ENCODE measurements at places on chromosomes 6 and 20. TPM values are rescaled to one million over a fixed set of nuclear protein-coding genes. Genes with fewer than 3 reads are reported as not detected.

TTLL9 gene
- total RNA-seq, result not detected

FERMT1 gene
- 0.23 TPM for total RNA-seq

DNA sequence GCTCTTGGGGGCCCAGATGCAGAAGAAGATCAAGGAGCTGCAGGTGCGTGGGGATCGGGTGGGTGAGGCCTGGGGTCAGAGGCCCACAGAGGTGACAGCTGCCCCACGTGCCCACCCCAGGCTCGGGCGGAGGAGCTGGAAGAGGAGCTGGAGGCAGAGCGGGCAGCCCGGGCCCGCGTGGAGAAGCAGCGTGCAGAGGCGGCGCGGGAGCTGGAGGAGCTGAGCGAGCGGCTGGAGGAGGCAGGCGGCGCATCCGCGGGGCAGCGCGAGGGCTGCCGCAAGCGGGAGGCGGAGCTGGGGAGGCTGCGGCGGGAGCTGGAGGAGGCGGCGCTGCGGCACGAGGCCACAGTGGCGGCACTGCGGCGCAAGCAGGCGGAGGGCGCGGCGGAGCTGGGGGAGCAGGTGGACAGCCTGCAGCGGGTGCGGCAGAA is 41.5 kb downstream of the MYH7B start:
- DNase-seq, result no peak

GRCh38 chr6:157427969-157428368 is 47.0 kb downstream of the ZDHHC14 start:
- DNase-seq, result no peak

DPPA5 gene
- total RNA-seq, result not detected

ACTL10 gene
- 0.20 TPM for total RNA-seq

DNA sequence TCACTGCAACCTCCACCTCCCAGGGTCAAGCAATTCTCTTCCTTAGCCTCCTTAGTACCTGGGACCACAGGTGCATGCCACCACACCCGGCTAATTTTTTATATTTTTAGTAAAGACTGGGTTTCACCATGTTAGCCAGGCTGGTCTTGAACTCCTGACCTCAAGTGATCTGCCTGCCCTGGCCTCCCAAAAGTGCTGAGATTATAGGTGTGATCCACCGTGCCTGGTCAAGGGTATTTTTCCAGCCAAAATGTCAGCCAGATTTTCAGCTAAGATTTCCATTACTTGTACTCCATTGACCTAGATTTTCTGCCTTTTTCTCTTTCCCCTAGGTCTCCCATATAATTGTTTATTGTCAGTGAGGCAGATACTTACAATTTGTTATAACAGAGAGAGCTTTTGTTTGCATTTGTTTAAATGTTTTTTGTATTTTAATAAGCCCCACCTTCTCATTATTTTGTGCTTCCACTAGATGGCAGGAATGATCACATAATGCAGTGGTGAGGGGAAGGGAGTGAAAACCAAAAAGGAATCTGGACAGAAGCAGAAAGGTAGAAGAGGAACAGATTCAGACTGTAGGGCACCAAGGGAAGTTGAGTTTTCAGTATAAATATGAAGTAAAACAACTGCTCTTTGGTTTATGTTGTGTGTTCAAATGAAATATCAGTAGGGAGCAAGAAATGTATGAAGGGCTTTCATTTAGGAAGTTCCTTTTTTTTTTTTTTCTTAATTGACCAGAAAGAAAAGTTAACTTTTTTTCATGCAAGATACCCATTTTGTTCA is 29.7 kb downstream of the RPF2 start:
- DNase-seq, result no peak

GRCh38 chr20:43189554-43190331 is at the start of gene PTPRT:
Gene PTPRT (minus strand): TSS chr20:43189906. CDS start chr20:43189733, 173 bp downstream.
- no peak for DNase-seq

DNA sequence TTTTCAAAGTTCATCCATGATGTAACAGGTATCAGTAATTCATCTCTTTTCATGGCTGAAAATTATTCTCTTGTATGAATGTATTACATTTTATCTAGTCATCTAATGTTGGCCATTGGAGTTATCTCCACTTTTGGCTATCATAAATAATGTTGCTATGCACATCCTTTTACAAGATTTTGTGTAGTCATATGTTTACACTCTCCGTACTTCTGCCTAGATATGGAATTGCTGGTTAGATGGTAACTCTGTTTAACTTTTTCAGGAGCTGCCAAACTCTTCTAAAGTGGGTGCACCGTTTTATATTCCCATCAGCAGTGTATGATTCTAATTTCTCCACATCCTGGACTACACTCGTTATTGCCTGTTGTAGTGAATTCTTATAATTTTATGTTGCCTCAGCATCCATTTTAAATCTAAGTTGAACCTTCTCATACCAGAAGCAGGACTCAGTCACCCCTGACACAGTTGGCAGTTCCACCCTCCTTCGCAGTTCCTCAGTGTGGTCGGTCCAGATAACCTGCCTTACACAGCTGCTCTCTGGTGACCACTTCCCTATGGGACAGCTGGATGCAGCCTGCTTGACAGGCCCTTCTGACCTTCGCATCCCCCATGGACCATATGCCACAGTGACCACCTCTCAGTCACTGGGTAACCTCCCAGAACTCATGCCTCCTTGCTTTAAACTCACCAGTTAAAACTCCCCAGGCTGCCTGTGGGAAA is 33.9 kb downstream of the KIZ start:
- DNase-seq, result no peak

EYS gene
- 1.3 TPM for total RNA-seq

DNA sequence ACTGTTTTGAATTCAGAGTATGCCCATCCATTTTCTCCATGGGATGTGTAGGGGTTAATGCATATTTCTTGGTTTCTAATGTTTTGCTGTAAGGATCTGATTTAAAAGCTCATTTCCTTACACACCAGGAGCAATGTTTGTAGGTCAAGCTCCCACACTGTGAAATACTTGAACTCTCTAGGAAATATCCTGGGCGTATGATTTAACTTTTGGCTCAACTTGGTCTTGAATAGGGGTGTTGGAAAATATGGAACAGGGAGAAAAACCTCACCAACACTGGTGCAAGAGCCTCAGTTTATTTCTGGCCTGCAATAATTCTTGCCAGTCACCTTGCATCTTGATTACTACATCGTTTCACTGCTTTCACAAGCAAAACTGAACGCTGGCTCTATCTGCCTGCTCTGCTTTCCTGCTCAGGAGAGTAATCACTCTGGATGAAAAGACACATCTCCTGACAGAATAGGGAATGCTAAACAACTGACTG is 25.1 kb upstream of the RFPL4B start:
- no peak for DNase-seq

GRCh38 chr20:60040471-60041162 is 82.4 kb downstream of the CDH26 start:
- no peak for DNase-seq

- peak; percentile 18 for DNase-seq
These were observed 116.4 kb downstream of the TOX2 start for GRCh38 chr20:44031001-44031574.

GRCh38 chr6:31267651-31268368 is 4.1 kb downstream of the HLA-C start:
- no peak for DNase-seq

- DNase-seq, result peak; percentile 19
These were observed 108.4 kb downstream of the SCML4 start for GRCh38 chr6:107715550-107716321.

ANKRD66 gene
- not detected for total RNA-seq

SDCBP2 gene
- 6.4 TPM for total RNA-seq

- DNase-seq, result no peak
These were observed 15.8 kb downstream of the AARS2 start for GRCh38 chr6:44297063-44298038.

- DNase-seq, result no peak
These were observed 9.1 kb downstream of the TMEM181 start for GRCh38 chr6:158569036-158569435.

DNA sequence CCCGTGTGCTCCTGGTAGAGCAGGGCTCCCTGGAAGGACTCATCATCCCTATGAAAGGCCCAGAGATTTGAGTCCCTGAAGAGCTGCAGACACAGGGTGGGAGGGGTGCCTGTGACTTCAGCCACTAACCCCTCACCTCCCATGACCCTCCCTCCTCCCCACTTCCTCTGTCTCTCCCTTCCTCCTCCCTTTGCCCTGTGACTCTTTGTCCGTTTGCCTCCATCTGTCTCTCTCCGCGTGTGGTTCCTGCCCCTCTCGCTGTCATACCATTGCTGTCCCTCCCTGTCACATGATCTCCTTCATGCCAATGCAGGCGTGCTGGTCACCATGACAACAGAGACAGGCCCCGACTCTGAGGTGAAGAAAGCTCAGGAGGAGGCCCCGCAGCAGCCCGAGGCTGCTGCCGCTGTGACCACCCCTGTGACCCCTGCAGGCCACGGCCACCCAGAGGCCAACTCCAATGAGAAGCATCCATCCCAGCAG is 19.0 kb downstream of the EPB41L1 start:
- DNase-seq, result no peak

GRCh38 chr6:155235087-155235486 is 28.7 kb upstream of the CLDN20 start:
- DNase-seq, result no peak

OXT gene
- 8.4 TPM for total RNA-seq

DNA sequence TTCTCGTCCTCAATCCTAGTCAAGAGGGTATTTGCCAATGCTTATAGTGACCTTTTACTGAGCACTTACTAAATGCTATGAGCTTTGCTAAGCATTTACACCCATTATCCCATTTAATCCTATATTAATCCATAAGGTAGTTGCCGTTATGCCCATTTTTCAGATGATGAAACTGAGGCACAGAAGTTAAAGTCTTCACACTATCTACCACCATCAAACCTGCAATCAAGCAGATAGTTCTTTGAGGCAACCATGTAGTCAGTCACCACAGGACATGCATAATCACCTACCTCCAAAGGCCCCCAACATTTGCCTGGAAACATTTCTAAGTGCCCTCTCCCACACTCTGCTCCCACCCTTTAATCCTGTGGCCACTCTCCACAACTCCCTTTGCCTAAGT is 149.6 kb downstream of the LY86 start:
- no peak for DNase-seq

GRCh38 chr20:10637031-10637559 is 36.7 kb downstream of the JAG1 start:
- DNase-seq, result no peak

- DNase-seq, result no peak
These were observed 214.0 kb downstream of the ZFAND3 start for GRCh38 chr6:38033442-38033982.

GRCh38 chr6:155084431-155085123 is 89.5 kb downstream of the TIAM2 start:
- DNase-seq, result no peak

DNA sequence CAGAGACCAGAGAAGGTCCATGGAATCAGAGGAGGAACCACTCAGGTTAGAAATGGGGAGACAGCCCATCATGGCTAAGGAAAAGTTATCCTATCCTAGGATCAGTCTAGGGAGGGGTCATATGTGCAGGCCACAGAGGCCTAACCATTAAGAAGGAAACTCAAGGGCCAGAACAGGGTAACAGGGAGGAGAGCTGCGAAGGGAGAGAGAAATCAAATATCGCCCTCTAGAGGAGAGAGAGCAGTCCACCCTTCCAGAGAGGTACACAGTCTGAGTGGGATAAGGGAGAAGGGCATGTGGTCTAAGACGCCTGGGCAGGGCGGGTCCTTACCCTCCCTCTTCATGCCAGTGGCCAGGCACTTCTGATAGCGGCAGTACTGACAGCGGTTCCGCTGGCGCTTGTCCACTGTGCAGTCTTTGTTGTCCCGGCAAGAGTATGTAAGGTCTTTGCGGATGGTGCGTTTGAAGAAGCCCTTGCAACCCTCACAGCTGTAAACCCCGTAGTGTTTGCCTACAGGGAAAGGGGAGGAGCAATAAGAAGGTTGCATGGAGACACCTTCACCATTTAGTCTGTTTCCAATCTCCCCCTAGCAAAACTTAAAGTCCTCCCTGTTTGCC is 2.9 kb downstream of the RXRB start:
- no peak for DNase-seq

DNA sequence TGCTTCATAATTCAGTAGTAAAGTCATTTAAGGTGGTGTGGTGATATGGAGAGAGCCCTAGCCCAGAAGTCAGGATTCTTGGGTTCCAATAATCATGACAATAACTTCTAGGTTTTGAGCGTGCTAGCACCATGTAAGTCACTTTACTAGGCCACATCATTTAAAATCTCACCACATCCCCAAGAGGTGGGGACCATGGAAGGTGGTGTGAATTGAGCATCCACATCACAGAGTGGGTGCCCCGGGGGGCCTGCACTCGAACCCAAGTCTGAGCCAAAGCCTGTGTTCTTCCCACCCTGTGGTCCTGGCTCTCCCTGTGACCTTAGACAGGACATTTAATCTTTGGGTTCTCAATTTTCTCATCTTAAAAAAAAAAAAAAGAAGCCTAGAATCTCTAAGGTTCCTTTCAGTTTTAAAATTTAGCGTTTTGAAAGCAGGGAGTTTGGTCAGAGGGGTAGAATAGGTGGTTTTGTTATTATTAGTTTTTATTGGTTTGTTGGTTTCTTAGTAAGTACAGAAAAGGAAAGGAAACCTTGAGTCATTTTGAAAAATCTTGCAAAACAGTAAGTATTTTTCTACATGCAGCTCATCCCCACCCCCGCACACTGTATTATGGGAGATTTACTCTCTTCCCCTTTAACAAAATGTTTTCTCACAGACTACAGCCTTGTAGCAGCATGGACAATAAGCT is 26.4 kb downstream of the ARMC2 start:
- no peak for DNase-seq

DNA sequence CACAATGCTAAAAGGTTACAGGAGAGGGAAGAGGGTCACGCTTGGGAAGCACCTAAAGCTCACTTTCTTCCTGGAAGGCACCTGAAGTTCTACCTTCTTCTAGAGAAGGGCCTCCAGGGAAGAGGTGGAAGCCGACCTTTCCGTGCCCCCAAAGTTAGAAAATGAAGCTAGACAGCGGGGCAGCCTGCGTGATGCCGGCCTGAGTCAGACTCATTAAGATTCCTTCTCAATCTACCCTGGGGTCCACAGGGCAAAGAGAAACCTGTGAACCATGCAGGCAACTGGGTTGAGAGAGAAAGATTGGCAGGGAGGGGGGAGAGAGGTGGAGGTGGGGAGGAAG is 54.8 kb upstream of the CCDC167 start:
- DNase-seq, result no peak

GRCh38 chr6:84457276-84457675 is 229.8 kb upstream of the CEP162 start:
- DNase-seq, result no peak

- peak; percentile 71 for DNase-seq
These were observed 60.8 kb upstream of the MAP3K4 start for GRCh38 chr6:160930547-160931377.

DNA sequence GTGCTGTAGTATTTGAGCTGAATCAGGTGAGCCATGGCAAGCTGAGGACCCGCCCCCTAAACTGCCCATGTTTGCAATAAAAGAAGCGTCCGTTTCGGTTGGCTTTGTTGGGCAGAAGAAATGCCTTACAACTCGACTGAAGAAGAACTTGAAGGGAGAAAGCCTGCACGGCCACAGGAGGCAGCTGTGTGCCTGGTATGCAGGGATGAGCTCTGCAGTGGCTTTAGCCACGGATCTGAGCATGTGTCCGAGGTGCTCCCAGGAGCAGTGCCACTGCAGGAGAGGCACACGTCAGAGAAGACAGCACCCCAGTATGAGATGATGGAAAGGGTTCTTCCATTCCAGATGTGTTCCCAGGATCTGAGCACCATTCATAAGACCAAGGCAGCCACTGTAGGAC is 23.5 kb downstream of the KIZ start:
- no peak for DNase-seq

- DNase-seq, result no peak
These were observed 2.1 kb downstream of the DNMT3B start for GRCh38 chr20:32764005-32764960.

Data from left lobe of liver (tissue), 2 donors.